Fibroblast of skin of abdomen (primary cell): ENCODE measurements at places on chromosomes 6 and 20.

DNA sequence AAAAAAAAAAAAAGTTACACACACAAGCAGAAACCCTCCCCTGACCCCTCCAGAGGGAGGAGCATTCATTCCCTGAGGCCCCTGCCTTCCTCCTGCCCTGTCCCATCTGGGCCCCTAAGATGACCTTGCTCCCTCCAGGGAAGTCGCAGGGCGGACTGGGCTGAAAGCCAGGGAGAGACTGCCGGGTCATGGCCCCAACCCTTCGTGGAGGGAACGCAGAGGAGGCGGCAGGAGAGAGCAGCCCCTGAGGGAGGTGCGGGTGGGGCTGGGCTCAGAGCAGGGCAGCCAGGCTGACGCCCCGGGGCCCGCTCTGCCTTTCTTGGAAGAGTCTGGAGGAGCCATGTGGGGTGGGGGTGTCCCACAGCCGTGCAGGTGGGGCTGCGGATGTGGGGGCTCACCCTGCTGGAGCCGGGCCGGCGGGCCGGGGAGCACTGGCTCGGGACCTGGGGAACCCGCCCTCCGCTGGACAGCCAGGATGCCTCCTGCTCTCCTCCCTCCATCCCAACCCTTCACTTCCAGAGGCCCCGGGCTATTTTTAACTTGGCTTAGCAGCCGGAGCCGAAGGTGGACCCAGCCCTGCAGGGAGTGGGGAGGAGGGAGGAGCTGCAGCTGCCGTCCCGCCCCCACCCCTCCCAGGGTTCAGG, 15.0 kb upstream of the ABHD16B start:
- no peak for DNase-seq

- peak; percentile 25 for DNase-seq
Observed at GRCh38 chr6:9766240-9766915, 648.5 kb downstream of the TFAP2A start.

- no peak for DNase-seq
Observed at GRCh38 chr6:139496654-139497344, 122.4 kb upstream of the CITED2 start.

DNA sequence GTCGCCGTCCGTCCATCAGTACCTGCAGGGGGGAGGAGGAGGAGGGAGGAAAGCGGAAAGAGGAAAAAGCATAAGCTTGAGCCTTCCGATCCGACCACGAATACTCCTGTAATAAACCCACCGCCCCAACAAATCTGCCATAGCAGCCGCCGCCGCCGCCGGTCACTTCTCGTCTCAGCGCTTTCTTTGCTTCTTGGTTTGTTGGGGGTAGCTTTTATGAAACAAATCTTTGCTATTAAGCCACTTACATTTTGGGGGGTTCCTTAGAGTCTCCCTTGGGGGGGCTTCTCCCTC, 277 bp downstream of the ADGRB3 start:
- no peak for DNase-seq

DNA sequence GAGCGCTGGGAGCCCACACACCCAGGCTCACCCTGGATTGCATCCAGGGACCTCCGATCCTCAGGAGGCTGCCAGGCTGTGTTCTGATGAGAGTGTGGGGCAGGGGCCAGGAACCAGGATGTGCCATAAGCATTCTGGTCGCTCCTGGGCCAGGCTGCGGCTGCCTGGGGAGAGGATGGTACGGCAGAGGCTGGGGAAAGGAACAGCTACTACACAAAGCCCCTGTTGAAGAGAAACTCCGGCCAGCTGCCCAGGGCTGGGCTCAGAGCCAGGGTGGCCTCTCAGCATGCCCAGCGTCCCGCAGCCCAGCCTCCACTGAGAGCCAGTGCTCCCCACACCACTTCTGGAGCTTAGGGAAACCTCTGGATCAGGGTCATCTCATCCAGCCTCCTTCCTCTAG, 21.7 kb upstream of the OCSTAMP start:
- DNase-seq = no peak

- DNase-seq = peak; percentile 78
Observed at GRCh38 chr20:43755851-43756250, 29.0 kb upstream of the GTSF1L start.

DNA sequence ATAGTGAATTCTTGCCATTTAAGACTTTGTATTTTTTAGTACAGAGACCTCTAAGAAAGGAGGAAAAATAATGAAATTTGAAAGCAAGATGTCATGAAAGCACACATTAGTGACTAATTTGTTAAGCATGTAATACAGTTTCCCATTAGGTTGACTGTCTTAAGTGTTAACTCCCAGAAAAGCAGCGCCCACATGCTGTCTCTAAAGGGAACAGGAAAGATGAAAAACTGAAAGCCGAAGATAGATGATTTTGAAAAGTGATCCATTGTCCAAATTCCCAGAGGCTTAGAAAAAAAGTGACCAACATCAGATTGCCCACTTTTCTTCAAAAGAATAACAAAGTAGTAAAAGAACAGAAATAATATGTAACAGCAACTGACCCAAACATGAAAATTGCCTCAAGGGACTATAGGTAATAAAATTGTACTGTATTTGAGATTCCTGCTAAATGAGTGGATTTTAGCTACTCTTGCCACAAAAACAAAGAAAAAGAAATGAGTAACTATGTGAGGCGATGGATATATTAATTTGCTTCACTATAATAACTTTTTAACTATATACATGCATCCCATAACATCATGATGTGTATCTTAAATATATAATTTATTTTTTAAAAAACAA, 83.2 kb upstream of the OGFRL1 start:
- DNase-seq = peak; percentile 37
